Airway epithelial cell (primary cell): ENCODE measurements at places on chromosomes 11 and 22. TPM values are rescaled to one million over a fixed set of nuclear protein-coding genes. Genes with fewer than 3 reads are reported as not detected.

DDX17 gene
- 122 and 230 TPM in 2 replicates for total RNA-seq

VWCE gene
- total RNA-seq: 0.21 TPM in 1 of 2 replicates, not detected in the other

SLC6A5 gene
- total RNA-seq: not detected in 2 replicates

MMP11 gene
- 0.46 and 1.3 TPM in 2 replicates for total RNA-seq

MMP27 gene
- total RNA-seq: not detected in 2 replicates

ZBTB16 gene
- 3.6 and 5.1 TPM in 2 replicates for total RNA-seq

ZP1 gene
- not detected in 2 replicates for total RNA-seq

OVOL1 gene
- total RNA-seq: 26.4 and 31.0 TPM in 2 replicates

CD248 gene
- 1.6 and 2.0 TPM in 2 replicates for total RNA-seq

TMEM191B gene
- total RNA-seq: 1.3 TPM in 1 of 2 replicates, not detected in the other

DLG2 gene
- 0.19 and 0.63 TPM in 2 replicates for total RNA-seq

CNTN5 gene
- total RNA-seq: not detected in 2 replicates

TIGD3 gene
- 0.07 TPM in 1 of 2 replicates, not detected in the other for total RNA-seq

DBX1 gene
- total RNA-seq: not detected in 2 replicates

FLRT1 gene
- not detected in 2 replicates for total RNA-seq

TMEM151A gene
- total RNA-seq: 0.14 TPM in 1 of 2 replicates, not detected in the other

DLAT gene
- 38.7 and 50.3 TPM in 2 replicates for total RNA-seq

PARVG gene
- not detected in 2 replicates for total RNA-seq
